Hematopoietic multipotent progenitor cell treated with erythropoietin and hydrocortisone succinate and interleukin-3 and kit ligand, for 15 days (in vitro differentiated cells): ENCODE measurements at places on chromosomes 6 and 20.

DNA sequence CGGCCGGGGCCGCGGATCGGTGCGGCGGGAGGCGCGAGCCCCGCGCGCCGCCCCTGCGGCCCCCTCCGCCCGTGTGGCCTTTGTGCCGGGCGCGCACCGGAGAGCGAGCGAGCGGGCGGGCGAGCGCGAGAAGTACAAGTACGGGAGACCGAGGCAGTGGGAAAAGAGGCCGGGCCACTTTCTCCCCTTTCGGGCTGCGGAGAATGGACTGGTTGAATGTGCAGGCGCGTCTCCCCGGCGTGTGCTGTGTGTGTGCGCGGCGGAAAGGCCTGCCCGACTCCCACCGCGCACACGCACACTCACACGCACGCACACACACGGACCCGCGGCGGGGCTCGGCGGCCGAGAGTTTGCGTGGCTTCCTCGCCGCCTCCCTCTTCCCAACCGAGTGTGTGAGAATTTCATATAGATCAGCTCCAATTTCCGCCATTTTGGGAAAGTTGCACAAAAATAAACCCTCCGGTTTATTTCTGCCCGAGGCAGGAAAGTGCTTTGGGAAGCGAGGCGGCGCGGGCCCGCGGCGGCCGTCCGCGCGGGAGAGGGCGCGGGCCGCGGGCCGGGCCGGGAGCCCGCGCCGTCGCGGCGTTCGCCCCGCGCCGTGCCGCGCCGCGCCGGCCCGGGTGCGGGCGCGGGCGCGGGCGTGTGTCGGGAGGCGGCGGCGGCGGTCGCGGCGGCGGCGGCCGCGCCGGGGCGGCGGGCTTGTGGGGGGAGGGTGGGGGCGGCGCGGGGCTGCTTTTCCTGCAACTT lies 1.1 kb downstream of the L3MBTL3 start:
- DNase-seq: no peak

DNA sequence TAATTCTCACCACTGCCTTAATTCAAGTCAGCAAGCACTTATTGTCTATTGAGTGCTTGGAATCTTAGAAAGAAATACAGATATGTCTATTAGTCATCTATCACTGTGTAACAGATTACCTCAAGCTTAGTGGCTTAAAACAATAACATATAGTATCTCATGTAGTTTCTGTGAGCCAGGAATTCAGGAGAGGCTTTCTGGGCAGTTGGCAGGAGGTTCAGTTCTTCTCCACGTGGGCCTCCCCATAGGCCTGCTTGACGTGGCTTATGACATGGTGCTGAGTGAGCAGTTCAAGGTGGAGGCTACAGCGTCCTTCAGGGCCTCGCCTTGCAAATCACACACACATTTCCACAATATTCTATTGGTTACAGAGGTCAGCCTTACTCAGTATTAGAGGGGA lies 69.7 kb downstream of the DTD1 start:
- DNase-seq: no peak

DNA sequence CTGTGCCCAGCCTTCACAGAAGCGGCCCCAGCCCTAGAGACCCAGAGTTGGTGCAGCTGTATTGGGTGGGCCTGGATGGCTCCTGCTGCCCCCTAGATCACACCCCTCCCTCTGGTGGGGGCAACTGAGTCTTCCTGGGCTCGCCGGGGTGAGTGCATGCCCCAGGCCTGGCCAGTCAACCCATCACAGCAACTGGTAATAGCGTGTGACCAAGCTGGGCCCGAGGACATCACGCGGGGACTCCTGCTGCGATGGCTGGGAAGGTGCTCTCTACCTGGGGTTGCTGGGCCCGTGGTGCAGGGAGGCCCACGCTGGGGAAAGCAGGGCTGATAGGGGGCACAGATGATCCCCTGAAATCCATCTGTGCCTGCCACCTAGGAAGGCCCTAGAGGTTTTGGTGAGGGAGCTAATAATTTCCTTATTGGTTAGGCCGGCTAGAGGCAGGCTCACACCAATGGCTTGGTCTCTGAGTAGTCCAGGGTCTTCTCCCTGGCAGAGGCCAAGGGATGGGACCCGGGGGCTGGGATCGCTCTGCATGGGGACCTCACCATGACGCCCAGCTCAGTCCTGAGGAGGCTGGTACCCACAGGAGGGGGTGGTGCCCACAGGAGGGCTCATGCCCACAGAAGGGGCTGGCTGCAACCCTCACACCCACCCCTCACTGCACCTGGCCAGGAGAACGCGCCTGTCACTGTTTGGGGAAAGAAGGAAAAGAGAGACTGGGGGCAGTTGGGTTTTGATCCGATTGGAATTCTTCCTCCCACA lies 103.9 kb downstream of the ASXL1 start:
- DNase-seq: no peak

DNA sequence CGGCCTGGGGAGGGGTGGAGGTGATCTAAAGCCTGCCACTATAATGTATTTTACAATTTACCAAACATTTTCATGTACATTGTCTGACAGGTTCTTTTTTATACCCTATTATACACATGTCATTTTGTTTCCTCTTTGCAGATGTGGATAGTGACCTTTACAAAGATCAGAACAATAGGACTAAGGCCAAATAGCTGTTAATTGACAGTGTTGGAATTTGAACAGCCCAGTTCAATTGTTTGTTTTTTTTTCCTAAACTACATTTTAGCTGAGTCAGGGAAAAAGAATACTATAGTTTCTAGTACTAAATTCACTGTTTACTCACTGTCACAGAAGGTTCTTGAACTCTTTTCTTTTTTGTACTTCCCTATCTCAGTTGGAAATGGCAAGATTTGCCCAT lies 40.2 kb downstream of the PGM3 start:
- no peak for DNase-seq

DNA sequence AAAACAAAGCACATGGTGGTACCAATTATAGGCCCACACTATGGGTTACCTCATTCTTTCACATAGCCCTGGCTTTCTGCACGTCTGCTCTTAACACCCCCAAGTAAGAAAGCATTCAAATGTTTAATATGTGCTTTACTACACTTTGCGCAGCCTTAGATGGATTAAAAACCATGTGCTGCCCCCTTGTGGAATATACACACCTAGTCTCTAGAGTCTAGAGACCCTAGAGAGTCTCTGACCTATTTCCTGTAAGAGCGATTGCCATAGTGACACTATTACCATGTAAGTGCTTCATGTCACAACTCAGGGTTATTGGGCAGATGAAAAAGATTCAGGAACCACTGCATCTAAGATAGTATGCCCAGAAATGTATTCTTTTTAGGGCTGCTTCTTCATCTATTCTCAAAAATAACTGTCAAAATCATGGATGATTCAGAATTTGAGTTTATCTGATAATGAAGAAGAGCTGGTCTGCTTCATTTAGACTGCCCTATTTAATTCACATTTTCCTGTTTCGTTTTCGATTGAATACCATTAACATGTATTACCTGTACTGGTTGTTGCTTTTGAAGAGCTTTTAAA lies 186.3 kb downstream of the ADGB start:
- DNase-seq: peak; percentile 6
